ENCODE measurements at places on chromosomes 2 and 18.

- no peak for DNase-seq
Observed at GRCh38 chr2:26709323-26710110, 17.0 kb downstream of the KCNK3 start.

DNA sequence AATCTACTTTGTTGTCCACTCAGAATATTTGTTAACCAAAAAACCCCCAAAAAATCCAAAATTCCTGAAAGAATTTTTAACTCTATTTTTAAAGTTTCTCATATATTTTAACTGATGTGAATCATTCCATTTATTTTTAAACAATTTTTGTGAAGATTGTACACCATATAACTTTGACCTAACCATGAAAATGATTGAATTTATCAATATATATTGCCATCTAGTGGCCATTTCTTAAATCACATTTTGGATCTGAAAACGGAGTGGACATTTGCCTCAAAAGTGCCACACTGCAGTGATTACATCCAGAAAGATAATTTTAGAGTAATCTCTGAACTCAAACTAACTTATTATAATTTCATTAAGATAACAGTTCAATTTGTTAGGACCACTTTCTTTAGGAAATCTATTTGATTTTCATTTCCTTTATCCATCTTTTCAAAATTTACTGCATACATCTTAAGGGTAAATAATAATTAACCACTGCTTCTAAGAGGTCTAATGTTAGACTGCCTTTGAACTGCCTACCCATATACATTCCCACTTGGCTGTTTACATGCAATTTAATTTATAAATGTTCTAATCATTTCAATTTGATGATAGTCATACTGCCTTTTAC is 71.1 kb downstream of the DSC3 start:
- peak; percentile 9 for DNase-seq

DNA sequence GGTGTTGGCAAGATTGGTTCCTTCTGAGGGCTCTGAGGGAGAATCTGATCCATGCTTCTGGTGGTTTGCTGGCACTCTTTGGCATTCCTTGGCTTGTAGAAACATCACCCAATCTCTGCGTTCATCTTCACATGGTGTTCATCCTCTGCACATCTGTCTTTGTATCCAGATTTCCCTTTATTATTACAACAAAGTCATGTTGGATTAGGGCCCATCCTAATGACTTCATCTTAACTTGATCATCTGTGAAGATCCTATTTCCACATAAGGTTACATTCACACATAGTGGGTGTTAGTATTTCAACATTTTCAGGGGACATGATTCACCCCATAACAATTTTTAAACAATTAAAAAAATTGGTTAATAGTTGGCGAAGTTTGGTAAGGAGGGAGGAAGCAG is 177.4 kb upstream of the CWC22 start:
- peak; percentile 14 for DNase-seq

DNA sequence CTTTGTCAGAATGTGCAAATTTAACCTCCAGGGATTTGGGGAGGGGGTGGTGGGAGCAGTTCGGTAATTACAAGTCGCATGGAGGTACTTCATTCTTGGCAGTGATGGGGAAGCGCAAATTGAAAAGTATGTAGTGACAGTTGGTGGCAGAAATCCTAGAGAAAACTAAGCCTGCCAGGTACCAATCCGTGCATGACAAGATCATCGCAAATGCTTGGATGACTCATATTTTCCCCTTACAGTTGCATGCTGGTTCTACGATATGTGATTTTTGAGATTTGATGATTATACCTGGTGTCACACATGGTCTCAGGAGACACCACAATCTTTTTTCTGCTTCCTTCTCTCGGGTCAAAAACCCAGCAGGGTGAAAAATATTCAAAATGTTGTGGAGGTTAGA is 479.7 kb upstream of the ID2 start:
- DNase-seq = no peak

DNA sequence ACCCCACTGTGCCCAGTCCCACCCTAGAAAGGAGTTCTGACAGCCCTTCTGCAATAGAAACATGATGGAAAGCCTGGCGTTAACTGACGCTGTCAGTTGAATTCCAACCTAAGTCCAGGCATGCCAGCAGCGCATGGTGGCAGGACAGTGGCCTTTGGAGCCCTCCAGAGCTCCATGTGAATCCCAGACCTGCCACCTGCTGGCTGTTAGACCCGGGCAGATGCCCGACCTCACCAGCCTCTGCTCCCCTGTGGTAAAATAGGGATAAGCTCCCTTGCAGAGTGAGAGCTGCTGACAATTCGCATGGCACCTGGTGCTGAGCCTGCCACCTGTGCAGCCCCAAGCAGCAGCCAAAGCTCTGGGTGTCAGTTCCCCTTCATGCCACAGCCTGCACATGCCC is 138.6 kb downstream of the LOXHD1 start:
- no peak for DNase-seq
